Left renal cortex interstitium (tissue), 4 donors: ENCODE measurements at places on chromosomes 12 and 14. TPM values are rescaled to one million over a fixed set of nuclear protein-coding genes. Genes with fewer than 3 reads are reported as not detected.

GRCh38 chr14:26204728-26205479, 392.9 kb downstream of the NOVA1 start:
- peak; percentile 44 for DNase-seq

DNA sequence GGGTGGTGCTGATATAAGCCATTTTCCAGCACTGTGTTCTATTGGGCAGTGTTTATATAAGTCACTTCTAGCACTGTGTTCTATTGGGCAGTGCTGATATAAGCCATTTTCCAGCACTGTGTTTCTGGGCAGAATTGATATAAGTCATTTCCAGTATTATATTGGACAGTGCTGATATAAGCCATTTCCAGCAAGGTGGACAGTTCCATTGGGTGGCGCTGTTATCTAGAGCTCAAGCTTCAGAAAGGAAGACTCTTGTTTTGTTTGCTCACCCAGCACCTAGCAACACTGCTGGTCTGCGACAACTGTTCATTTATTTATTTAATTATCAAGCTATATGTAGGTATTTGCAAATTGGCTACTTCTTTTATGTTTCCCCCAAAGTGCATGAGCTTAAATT, 690.3 kb downstream of the AACS start:
- no peak for DNase-seq

DNA sequence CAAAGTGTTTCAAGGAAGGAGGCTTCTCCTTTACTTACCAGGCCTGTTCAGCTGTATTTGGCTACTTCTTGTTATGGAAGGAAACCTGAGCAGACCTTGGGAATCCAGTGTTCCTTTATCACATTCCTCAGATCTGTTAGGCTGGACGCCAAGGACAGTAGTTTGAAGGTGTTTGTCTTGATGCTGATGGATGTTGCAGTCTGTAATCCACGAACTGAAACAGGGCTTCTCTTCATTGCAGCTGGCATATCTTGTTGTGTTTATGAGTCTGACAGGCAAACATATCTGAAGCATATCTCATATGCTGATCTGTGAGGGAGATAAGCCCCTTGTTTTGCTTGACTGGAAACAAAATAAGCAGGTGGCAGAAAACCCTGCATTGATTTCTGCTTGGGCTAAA, 904.3 kb downstream of the NRXN3 start:
- no peak for DNase-seq

DNA sequence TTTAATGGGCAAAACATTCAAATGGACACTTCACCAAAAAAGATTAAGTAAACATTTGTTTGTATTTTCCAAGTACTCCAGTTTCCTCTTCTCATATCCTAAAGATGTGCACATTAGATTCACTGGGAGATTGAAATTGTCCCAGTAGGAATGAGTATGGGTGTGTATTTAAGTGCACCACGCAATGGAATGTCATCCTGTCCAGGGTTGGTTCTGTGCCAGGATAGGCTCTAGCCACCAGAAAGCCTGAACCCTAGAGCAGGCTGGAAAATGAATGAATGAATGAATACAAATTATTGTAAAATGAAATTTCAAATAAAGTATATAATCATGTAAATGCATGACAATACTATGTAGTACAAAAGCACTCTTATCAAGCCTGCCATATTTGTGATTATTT, 14.0 kb downstream of the CEP83 start:
- DNase-seq: no peak

DNA sequence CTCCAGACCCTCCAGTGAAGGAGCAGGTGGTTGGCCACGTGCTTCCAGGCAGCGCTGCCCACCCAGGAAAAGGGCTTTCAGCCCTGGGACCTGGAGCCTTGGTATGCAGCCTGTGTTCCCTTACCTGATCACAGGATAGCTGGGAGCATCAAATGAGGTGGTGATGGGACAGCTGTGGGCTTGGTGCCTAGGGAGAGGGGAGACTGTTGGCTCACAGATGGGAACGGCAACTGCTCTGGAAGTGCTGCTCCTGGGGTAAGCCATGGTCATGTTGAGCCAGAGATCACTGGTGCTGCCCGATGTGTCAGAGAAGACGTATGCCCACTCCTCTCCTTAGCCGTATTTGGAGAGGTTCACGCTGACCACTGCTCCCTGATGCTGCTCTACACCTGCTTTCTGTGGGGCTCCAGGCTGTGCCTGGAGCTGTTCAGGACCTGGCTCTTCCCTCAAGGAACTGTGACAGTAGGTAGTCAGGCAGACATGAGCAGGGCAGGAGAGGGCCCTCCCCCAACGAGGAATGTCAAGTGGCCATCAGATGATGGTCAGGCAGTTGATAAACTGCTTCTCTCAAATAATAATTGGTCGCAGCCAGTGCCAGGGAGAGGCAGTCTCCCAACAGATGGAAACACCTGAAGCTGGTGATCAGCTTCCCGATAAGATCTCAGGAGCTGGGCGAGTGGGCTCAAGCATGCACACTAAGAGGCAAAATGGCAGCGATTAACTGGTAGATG, 2.8 kb upstream of the CYP46A1 start:
- DNase-seq: no peak

DNA sequence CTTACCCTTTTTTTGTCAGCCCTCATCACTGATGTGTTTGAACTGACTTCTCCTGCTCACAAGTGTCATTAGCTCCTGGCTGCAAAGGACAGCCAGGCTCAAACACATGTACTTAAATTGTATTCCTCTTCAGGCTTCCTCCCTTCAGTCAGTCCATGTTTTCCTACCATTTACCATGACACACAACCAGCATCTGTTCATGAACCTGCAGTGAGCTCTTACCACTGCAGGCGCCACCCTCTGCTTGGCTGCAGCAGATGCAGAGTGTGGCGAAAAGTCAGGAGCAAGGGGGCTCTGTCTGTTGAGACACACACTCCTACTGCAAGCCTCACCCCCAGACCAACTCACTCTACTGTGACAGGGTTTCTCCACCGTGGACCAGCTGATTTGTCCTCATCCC, 70.2 kb downstream of the TSPAN11 start:
- DNase-seq: no peak

GRCh38 chr12:89529738-89530137, 3.9 kb upstream of the POC1B start:
- DNase-seq: no peak

DNA sequence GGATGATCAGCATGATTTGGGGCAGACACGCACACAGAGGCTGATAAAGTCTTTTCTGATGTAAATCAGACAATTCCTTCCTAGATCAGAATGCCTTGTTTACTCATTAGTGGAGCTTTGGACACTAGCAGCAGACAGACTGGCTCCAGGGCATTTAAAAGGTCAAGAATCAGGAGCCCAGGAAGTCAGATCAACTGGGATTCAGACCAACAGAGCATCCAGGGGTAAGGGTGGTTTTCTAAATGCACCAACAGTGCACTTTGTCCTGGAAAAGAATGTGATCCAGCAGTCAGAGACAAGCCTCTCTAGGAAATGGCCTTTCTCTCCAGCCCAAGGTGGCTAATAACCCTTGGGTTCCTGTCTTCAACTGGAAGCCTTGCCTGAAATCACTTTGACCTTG, 405.3 kb downstream of the MED13L start:
- no peak for DNase-seq

GRCh38 chr12:3202734-3203446, 125.7 kb downstream of the TSPAN9 start:
- DNase-seq: no peak

DNA sequence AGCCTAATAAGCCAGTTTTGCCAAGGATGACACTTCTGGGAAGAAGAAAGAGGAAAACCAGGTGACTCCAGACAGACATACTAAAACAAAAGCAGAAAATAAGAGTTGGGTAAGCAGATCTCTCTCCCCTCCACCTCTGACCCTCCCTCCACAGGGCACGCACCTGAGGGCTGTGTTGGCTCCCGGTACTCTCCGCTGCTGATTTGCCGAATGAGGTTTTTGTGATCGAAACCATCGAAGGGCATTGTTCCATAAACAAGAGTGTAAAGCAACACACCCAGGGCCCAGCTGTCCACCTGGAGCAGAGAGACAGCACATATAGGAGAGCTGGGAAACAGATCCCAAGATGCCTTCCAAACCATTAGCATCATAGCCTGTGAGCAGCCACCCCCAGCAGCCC, 68.1 kb downstream of the NUAK1 start:
- no peak for DNase-seq

- DNase-seq: no peak
Observed at GRCh38 chr14:61479746-61480502, 158.5 kb downstream of the PRKCH start.

- DNase-seq: no peak
Observed at GRCh38 chr14:46259536-46259935, 392.0 kb downstream of the RPL10L start.

DNA sequence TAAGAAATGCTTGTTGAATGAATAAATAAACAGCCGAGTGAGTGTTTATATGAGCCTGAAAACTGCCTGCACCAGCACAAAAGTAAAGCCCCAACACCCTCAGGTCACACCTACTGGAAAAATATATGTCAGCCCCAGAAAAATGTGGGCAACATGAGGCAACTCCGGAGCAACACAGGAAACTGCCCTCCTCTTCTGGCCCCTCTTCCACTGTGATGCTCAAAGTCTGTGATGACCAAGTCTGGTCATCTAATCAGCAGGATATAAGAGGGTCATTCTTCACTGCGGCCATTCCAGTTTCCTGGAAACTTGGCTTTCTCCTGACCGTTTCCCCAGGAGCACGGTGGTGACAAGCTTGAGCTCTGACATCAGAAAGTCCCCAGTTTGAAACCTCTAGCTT, 159.6 kb upstream of the PZP start:
- DNase-seq: no peak

- DNase-seq: no peak
Observed at GRCh38 chr12:102350070-102350469, 130.3 kb downstream of the IGF1 start.

DNA sequence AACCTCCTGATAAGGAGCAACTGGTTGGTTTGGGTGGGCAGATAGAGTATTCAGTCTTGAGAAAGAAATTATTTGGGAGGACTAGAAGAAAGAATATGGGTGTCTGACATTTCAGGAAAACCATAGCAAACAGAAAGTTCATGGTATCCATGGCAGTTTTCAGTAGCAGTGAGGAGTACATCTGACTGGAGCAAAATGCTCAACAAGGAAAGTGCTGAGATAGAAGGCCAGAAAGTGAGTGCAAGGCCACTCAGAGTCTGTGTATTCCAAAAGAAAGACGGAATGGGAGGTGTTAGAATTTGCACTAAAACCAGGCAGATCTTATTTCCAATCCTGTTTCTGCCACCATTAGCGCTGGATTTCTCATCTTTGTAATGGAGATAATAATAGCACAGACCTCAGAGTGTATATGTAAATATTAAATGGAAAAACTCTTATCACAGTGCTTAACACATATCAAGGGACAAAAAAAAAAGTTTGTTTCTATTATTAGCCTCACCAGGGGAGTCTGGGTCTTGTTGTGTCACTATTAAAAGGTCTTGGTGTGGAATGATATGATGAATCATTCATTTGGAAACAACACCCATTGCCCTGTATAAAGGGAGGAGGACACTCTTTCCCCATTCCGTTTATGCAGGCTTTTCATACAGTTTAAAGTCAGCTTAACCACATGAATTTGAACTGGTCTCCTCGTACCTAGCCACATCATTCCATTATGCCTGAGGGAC, 349.8 kb downstream of the IPO8 start:
- no peak for DNase-seq

GRCh38 chr14:99195602-99196309, 76.2 kb downstream of the BCL11B start:
- DNase-seq: peak; percentile 40

GRCh38 chr12:51631591-51631990, 40.6 kb downstream of the SCN8A start:
- DNase-seq: no peak

DNA sequence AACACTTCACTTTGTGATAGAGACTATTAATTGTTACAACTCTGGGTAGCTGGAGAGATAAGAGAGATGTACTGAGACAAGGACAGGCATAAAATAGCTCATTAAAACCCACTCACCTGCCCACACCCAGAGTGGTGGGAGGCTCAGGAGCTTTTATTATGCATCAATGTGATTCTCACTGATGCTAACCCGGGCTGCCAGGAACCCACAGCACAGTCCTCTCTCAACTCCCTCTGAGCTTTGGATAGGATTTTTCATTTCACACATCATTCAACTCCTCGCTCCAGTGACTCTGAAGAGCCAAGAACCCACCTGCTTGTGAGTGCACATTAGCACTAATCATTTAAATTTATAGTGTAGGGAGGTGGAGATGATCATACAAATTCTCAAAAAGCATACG, 827.9 kb downstream of the FLRT2 start:
- peak; percentile 17 for DNase-seq

- DNase-seq: no peak
Observed at GRCh38 chr12:108966378-108967151, 54.3 kb downstream of the SVOP start.

DNA sequence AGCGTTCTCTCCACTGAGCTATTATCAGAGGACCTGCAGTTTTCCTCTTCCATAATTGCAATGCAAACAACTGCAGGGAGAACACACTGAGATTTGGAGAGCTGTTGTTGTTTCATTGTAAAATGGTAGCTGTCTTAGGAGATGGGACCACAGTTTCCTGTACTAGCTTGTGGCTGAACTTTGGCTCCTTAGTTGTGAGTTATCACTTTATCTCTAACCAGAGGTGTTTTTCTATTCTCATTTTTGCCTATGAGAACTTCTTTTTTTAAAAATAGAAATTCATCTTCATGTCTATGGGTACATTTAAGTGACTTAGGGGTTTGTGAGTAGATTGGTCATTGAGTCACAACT, 216.5 kb downstream of the SLC38A4 start:
- DNase-seq: no peak

GRCh38 chr14:100032738-100033137, 32.5 kb upstream of the EVL start:
- DNase-seq: no peak

- no peak for DNase-seq
Observed at GRCh38 chr14:45194964-45195363, 58.0 kb downstream of the MIS18BP1 start.

DNA sequence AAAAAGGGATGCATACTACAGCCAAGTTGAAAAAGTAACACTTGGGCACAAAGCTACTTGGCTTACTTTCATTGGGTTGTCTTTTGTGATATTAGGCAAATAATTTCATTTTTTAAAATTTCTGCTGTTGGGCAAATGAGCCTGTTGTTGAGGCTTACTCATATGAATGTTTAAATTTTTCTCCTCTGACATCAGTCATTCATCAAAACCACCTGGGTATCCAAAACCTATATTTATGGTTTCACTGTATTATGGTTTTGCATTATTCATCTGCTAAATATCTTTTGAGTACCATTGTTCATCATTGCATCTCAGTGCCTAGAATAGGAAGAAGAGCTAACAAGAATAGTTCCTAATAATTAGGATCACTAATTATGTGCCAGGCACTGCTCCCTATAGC, 28.1 kb downstream of the DYRK2 start:
- no peak for DNase-seq

Gene INSM2
- polyA plus RNA-seq: not detected

Gene NRIP2
- 31.1 TPM for polyA plus RNA-seq

Gene KHNYN
- 53.7 TPM for polyA plus RNA-seq

Gene FAM222A
- 6.9 TPM for polyA plus RNA-seq

Gene MIA2
- polyA plus RNA-seq: 69.9 TPM

Gene IL31
- polyA plus RNA-seq: not detected

Gene ANKRD33
- 0.48 TPM for polyA plus RNA-seq

Gene ETNK1
- 63.5 TPM for polyA plus RNA-seq
